ENCODE measurements at places on chromosomes 12 and 14.

DNA sequence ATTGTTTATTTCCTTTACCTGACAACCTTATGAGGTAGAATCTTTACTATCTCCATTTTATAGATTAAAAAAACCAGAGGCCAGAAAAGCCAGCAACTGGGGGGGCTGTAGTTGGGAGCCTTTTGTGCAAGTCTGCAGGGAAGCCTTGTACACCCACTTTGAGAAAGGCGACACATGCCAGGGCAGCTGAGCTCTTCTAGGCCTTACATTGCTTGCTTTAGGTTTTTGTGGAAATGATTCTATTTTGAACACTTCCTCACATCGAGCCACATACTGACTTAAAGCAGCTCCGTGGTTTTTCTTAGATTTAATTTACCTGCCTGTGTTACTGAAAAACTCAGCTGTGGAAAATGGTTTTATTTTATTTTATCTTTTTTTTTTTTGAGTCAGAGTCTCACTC lies 34.6 kb downstream of the EP400 start:
- no peak for DNase-seq

DNA sequence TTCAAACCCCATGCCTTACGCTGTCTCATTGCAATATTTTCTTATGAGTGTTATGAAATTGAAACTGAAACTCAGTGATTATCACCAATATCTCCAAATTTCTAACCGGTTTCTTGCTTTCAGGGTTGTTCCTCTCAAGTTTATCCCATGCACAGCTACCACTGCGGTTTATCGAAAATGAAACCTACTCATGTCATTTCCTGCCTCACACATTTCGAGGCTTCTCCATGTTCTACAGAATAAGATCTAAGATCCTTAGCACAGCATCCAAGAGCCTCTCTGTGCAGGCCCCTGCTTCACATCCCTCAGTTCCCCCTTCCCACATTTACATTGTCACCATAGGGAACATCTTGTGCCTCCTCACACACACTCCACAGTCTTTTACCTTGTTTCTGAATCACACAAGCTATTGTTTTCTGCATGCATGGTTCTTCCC lies 45.5 kb upstream of the FAR2 start:
- DNase-seq: peak; percentile 9

DNA sequence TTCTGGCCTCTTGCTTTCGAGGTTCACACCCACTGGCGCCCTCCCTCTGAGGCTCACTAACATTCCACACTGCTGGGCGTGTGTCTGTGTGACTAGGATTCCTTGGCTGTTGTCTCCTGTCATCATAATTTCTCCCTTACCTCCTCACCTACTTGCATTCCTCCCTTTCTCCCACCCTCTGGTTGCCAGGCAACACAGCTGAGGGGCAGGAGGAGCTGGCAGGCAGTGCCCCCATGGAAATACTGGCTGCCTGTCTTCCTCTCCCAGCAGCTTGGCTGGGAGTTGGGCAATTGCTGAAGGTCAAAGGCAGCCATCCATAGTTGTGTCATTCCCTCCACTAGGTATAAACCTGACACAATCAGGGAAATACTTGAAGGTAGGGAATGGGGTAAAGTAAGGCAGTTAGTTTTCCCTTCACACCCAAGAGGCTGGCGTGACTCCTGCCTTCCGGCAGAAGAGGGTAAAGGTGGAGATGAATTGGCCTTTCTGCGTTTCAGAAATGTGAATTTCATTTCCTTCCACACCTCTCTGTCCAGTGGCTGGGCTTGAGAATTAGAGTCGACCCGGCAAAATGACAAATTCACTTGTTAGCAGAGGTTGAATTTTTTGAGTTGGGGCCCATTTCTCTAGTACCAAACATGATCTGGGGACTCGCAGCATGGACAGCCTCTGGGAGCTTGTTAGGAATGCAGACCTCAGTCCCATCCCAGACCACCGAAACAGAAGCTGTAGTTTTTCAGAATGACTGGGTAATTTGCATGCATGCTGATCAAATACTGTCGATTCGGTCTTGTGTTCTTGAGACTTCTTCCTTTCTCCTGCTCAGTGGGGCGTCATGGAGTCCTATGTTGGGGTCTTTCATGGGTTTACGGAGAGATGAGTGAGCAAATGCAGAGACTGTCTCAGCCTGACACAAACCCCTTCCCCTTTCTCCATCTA lies 24.3 kb upstream of the EMP1 start:
- no peak for DNase-seq

GRCh38 chr14:60926002-60926401 lies 54.9 kb downstream of the TRMT5 start:
- DNase-seq: no peak

GRCh38 chr12:117985182-117985581 lies 16.4 kb upstream of the KSR2 start:
- DNase-seq: no peak

DNA sequence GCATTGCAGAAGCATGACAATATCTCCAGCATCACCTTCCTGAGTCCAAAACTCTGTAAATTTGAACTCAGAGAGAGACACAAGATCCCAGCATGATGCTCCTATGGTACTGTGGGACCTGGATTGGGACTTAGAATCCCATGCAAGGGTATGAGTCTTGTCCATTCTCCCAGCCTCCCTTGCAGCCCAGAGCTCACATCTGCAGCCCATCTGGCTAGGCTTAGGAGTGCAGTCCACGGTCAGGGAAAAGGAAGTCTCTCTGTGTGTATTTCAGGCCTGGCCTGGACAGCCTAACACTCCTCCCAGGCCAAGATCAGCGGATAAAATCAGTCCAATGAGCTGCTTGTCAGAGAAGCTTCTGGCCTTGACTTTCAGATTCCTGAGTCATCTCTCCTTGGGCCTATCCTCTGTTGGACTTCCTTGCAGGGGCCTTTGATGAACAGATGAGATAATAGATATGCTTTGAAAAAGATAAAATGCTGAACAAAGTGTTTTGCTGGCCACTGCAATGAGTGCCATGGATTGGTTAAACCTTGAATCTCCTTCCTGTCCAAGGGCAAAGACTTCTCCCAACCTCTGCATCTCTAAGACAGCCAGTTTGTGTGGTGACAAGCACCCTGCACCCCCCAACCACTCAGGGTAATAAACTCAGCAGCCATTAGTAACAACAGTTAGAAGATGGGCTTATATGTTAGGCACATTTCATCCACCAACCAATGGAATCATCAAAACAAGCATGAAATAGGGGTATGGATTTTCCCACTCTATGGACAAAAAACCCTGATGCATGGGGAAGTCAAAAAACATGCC lies 412.8 kb upstream of the TBX3 start:
- no peak for DNase-seq

DNA sequence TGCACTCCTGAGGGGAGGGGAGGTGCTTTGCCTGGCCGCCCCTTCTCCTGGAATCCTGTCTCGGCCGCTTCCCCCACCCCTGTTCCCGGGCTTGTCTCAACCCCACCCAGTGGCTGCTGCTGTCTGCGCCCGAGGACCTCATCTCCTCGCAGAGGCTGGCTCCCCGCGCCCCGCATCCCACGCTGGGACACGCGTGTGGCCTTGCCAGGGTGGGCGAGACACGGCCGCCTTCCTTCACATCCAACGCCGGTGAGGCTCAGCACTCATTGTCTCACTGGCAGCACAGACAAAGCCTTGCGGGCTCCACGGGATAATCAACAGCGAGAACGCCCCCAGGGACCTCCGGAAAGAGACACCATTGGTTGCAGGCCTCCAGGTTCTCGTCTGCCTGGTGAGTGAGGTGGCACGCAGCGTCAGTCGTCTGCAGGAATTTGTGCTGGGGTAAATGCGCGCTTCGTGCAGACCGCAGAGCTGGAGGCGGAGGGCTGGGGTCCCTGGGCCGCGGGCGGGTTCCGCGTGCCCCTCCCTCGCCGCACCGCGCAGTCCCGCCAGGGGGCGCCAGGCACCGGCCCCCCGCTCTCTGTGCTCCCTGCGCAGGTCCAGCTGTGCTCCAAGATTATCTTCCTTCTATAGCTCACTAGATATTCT lies 26.8 kb downstream of the CCDC177 start:
- no peak for DNase-seq

DNA sequence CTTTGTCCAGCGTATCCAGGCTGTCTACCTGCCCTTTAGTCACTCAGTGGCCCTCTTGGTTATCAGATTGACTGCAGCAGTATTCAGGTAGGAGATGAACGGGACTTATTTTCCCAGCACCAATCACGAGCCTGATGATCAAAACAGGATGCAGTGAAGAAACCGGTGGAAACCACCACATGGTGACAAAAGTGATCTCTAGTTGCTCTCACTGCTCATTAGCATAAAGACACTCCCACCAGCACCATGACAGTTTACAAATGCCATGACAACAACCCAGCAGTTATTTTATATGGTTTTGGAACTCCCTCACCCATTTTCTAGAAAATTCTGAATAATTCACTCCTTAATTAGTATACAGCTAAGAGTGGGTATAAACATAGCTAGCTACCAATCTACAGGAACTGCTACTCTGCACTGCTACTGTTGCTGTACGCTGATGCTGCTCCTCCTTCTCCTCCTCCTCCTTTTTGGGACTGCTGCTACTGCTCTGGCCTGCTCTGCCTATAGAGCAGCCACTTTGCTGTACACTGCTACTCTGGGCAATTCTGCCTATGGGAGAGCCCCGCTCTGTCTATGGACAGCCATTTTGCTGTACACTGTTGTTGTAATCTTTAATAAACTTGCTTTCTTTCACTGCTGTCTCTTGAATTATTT lies 142.5 kb upstream of the SSTR1 start:
- no peak for DNase-seq

GRCh38 chr12:132066345-132066685 lies 77.8 kb downstream of the DDX51 start:
- DNase-seq: no peak

- no peak for DNase-seq
These were observed 7.4 kb upstream of the SYCP3 start for GRCh38 chr12:101746661-101747060.

GRCh38 chr14:91358654-91359220 lies 58.9 kb downstream of the CCDC88C start:
- no peak for DNase-seq

DNA sequence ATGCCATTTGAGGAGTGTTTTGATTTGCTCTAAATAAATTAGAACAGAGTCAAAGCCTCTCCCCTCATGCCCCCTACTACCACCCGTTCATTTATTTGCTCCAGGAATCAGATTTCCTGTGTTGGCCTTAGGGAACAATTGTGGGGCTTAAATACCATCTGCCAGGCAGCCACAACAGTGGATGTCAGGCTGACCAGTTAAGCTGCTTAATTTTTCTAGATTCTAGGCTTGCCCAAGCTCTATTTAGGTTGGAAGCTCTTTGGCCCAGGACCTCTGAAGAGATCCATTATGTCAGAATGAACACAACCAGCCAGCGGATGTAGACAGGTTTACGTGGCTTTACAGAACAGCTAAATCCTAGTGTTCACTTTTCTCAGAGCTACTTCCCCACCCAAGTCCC lies 1.0 kb upstream of the TIMELESS start:
- no peak for DNase-seq

GRCh38 chr12:104955703-104956102 lies 2.4 kb downstream of the SLC41A2 start:
- no peak for DNase-seq

- no peak for DNase-seq
These were observed 2.7 kb upstream of the CLECL1 start for GRCh38 chr12:9735601-9736000.

DNA sequence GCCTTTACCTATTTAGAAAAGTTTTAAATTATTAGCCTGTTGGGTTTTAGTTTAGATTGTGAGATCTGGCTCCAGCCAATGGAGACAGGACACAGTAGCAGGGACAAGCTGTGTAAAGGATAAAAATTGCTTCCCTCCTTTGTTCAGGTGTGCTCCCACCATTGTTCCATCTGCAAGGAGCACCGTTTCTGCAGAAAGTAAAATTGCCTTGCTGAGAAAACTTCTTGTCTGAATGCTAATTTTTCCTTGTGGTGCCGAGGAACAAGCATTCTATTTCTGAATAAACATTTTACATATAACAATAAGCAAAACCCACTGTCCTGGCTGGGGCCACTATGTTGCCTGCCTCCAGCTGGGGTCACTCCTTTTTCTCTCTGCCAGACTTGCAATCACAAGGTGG lies 72.7 kb upstream of the ZFP36L1 start:
- DNase-seq: no peak

DNA sequence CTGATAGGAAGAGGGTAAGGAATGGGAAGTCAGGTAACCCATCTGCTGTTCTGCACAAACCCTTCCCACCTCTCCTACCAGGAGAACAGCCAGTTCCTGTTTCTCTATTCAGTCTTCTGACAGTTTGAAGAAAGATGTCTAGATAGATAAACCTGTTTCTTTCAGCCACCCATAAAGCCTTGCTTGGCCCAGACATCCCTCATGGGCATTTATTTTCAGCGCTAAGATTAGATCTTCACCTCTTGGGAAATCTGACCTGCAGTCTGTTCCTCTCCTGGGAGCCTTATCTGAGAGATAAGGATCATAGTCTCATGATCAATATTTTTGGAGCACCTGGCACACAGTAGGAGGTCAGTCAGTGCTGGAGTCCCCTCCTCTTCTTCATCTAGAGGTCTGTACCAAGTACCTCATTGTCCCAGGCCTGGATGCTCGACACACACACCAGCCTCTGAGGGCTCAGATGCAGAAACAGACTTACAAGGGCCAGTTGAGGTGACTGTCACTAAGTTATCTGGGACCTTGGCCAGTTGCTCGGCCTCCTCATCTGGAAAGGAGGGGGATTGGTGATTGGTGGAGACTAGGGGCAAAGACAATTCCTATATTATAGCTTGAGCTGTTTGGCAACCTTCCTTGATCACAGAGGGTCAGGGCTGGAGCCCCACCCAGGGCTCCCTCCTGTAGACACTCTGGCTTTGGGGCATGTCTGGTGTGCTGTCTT lies 18.2 kb downstream of the ACVRL1 start:
- DNase-seq: no peak

GRCh38 chr14:99509871-99510555 lies 28.8 kb downstream of the CCNK start:
- no peak for DNase-seq

- no peak for DNase-seq
These were observed 185.1 kb upstream of the VASH1 start for GRCh38 chr14:76576047-76576741.

GRCh38 chr14:39229601-39230110 lies 4.1 kb upstream of the MIA2 start:
- DNase-seq: no peak

DNA sequence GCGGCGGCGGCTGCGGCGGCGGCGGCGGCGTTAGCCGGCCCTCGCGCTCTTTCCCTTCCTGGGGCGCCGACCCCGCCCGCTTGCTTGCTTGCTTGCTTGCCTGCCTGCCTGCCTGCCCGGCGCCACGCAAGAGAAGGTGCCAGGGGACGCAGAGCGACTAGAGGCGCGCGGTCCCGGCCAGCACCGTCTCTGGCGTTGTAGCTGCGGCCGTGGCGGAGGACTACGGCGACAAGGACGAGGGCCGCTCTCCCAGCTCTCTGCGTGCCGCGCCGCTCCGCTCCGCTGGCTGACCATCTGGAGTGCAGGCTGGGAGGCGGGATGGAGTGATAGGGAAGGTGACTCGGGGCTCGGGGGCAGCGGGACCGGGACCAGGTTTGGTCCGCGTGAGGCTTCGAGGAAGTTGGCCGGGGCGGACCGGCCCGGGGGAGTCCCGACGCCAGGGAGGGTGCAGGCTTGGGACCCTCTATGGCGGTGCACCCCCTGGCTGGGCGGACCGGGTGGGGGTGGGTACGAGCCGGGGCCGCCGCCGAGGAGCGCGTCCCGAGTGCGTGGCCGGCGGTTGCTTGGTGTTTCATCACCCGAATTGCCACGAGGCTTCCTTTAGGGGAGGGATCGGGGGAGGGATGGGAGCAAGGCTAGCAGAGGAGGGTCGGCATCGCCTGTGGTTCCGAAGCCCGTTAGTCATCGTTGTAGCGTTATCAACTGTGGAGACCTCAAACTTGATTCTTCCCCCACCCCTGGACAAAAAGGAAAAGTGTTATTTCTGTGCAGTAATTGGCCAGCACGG lies 471 bp downstream of the XPOT start:
- DNase-seq: peak; percentile 39

- DNase-seq: no peak
These were observed 65.7 kb downstream of the TTC9 start for GRCh38 chr14:70707138-70708038.
